Muscle of back (tissue), 13 donors: ENCODE measurements at places on chromosomes 6 and 20. TPM values are rescaled to one million over a fixed set of nuclear protein-coding genes. Genes with fewer than 3 reads are reported as not detected.
A peak's percentile ranks its signal among the peaks of the same experiment; 100 is the strongest.

Gene GPLD1
- 2.9 TPM for polyA plus RNA-seq

DNA sequence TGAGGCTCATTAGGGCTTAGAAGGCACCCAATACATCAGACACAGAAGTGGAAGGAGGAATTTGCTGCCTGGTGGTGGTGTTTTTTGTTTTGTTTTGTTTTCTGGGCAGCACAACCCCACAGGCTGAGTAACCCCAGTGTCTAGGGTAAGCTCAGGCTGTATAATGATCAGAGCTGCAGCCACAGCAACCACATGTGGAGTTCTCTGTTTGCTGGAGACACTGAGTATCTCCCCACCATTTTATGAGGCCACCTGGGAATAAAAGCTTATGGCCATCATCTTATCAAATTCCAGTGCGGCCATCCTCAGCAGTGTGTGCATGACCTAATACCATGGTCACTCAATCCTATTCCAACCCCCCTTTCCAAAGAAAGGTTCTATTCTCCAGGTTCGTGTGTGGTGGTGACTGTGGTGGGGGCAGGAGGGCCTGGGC lies 3.4 kb upstream of the DLL1 start:
- no peak for DNase-seq

DNA sequence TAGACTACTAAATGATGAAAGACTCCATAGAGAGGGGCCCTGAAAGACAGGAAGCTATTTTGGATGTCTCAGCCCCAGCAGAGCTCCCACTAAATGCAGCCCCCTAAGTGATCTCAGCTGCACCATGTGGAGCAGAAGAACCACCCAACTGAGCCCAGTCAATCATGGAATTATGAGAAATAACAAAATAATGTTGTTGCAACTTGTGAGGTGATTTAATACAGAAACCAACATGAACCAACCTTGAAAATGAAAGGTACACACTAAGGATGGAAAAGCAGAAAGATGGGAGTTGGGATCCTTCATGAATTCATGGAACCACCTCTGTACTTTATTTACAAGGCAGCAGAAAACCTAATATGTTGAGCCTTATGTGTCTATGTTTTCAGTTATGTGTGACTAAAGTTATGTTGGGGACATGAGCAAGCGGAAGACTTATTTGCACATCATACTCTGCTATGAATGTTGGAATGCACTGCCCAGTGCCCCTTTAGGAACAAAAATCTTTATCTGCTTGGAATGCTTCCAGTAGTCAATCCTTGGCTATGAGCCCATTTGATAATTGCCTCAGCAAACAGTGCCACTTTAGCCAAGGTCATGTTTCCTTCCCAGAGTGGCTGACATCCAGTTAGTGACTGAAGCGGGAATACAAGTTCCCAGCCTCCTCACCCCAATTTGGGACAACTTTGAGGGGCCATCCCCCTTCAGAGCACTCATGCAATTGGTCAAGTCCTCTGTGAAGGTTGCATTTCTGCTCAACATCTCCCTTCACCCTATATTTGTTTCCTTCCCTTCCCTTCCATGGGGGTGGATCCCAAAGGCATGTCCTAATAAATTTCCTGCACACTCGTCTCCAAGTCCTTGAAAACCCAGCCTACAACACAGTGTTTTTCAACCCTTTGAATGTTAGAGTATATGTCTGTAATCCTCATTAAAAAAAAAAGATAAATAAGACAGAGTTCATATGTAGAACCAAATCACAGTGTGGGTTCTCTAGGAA lies 18.4 kb downstream of the TP53RK start:
- no peak for DNase-seq

Gene TREML2
- 0.33 TPM for polyA plus RNA-seq

- DNase-seq: no peak
These were observed 5.4 kb downstream of the CTNNBL1 start for GRCh38 chr20:37699202-37699601.

Gene NOX3
- not detected for polyA plus RNA-seq

GRCh38 chr6:157272372-157272771 lies 50.9 kb downstream of the TMEM242 start:
- DNase-seq: no peak

- DNase-seq: no peak
These were observed 99.1 kb downstream of the ADGB start for GRCh38 chr6:146697921-146698320.

Gene OPRM1
- polyA plus RNA-seq: not detected

- DNase-seq: no peak
These were observed 4.6 kb upstream of the NKX2-2 start for GRCh38 chr20:21518292-21518991.

Gene PCSK2
- 4.2 TPM for polyA plus RNA-seq

- DNase-seq: no peak
These were observed 40.3 kb downstream of the MAP3K5 start for GRCh38 chr6:136751991-136752390.

Gene SLC17A1
- not detected for polyA plus RNA-seq

GRCh38 chr6:4253604-4254231 lies 118.3 kb upstream of the ECI2 start:
- peak; percentile 79 for DNase-seq

- DNase-seq: no peak
These were observed 168.4 kb downstream of the PHACTR1 start for GRCh38 chr6:12884983-12885382.

GRCh38 chr6:25035512-25036435 lies 100.0 kb upstream of the RIPOR2 start:
- DNase-seq: no peak

GRCh38 chr6:165222315-165223025 lies 86.9 kb downstream of the C6orf118 start:
- DNase-seq: no peak

DNA sequence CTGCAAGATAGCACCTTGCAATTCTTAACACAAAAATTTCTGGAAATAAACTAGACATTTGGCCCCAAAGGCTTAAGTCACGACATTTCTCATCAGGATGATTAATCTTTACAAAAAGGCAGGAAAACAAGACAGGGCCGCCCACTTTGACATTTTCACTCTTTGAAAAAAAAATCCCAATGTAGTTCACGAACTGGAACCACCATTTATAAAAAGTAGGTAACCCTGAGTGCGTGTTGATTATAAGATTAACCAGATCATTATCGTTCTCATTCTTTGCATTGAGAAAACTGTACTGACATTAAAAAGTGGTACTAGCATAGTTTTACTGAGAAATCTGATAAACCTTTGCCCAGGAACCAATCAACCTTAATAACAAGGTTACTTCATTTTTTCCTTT lies 108.8 kb downstream of the HUS1B start:
- no peak for DNase-seq

Gene MRS2
- 26.7 TPM for polyA plus RNA-seq

GRCh38 chr6:155377061-155377460 lies 62.8 kb upstream of the TFB1M start:
- peak; percentile 85 for DNase-seq

Gene TGM3
- polyA plus RNA-seq: 0.15 TPM

- DNase-seq: peak; percentile 63
These were observed 8.6 kb upstream of the BTNL2 start for GRCh38 chr6:32415521-32416019.

GRCh38 chr6:19299129-19299528 lies 538.0 kb upstream of the ID4 start:
- DNase-seq: no peak

Gene GCNT2
- polyA plus RNA-seq: 3.3 TPM

- no peak for DNase-seq
These were observed 12.4 kb upstream of the HMGN3 start for GRCh38 chr6:79246891-79247290.

Gene MBOAT1
- polyA plus RNA-seq: 5.9 TPM

DNA sequence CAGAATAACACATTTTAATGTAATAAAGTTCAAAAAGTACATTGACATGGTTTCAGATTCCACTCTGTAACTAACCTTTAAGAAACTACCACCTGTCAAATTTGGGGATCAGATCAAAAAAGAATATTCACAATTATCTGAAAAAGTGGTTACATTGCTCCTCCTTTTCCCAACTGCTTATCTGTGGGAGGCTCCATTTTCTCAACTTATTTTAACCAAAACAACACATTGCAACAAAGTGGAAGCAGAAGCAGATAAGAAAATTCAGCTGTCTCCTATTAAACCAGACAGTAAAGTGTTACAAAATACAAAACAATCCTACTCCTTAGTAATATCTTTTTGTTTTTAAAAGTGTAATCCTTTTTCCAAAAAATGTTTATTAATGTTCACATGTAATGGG lies 61.4 kb downstream of the PDSS2 start:
- DNase-seq: no peak

- no peak for DNase-seq
These were observed 121.1 kb downstream of the TRIM27 start for GRCh38 chr6:28802417-28803336.

- DNase-seq: no peak
These were observed 867.6 kb upstream of the FLRT3 start for GRCh38 chr20:15205028-15205427.

DNA sequence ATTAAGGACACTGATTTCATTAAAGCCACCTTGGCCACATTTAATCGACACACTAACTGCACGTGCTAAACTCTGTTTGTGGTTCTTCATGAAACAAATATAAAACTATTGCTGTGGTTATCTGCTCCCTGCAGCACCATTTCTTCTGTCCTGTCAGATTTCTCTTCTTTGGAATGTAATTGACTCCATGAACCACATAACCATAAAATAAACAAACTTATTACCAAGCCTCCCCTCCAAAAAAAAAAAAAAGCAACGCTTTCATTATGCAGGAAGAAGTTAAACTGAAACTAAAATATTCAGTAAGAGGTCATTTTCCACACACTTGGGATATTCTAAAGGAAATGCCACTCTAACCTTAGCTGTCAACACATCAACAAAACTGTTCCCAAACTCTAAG lies 319.1 kb upstream of the NT5E start:
- DNase-seq: no peak

Gene EBF4
- 7.6 TPM for polyA plus RNA-seq

- DNase-seq: no peak
These were observed 24.7 kb upstream of the GFOD1 start for GRCh38 chr6:13511913-13512717.

- peak; percentile 66 for DNase-seq
These were observed 23.0 kb upstream of the CD24 start for GRCh38 chr6:106997392-106998158.

Gene PXDC1
- polyA plus RNA-seq: 18.5 TPM

Gene TMEM217
- polyA plus RNA-seq: 1.1 TPM

Gene ARMC12
- polyA plus RNA-seq: 0.99 TPM

DNA sequence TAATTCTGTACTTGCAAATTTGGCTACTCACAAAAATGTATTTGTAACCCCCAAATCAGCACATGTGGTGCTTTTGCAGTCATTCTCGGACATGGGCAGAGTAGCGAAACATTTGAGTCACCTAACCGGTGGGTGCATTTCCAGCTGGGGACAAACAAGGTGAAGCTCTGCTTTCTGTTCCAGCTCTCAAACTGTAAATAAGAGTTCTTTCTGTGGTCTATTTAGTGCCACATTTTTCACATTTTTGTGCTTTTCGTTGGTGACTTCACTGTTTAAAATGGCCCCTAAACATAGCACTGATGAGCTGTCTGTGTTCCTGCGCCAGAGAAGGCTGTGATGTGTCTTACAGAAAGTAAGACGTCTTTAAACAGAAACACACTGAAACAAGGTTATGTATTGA lies 244.5 kb downstream of the CDC5L start:
- DNase-seq: no peak

GRCh38 chr6:99151634-99152346 lies 197.7 kb downstream of the FAXC start:
- DNase-seq: peak; percentile 9

- no peak for DNase-seq
These were observed 79.4 kb downstream of the DACT2 start for GRCh38 chr6:168240160-168240559.

DNA sequence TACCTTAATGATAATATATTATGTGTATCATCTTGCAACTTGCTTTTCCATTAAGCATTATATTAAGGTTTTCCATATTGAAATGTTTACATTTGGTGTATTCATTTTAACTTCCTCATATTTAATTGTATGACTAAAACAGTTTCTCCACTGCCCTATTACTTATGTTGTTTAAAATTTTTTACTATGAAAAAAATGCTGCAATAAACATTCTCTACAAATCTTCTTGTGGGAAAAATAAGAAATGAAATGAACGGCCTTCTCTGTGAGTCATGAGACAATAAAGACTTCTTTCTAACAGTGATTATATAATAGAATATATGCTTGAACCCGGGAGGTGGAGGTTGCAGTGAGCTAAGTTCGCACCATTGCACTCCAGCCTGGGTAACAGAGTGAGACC lies 25.5 kb downstream of the FASTKD5 start:
- DNase-seq: no peak

DNA sequence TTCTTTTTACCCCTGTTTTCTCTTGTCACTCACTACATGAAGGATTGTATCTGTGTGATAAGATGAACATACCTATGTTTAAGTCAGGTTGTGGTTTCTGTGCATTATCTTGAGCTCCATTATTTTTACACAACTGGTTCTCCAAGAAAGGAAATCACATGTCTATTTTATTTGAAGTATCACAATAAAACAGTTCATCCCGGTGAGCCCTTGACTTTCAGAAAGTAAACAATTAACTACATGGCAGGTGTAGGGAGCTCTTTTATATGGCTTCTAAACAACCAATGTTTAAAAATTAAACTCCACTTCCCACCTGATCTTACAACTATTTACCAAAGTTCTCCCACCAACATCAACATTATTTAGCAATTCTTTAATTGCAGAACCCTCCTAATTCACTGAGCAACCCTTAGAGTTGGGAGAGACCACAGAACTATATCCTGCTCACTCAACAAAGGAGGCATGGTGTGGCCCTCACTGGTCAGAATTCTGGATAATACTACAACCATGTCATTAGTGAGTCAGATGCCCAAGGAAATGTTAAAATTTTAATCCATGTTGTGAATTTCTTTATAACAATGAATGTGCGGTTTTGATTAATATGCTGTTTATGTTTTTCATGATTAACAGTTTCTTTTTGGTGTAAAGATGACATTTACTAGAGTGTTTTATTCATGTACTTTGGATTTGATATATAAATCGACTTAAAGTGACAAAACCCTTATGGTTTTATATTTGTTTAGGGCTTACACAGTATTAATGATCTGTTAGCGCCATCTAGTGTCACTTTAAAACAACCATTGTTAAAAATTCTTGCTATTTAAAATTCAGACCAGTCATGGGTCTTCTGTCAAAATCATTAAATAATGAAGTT lies 50.0 kb upstream of the SCGN start:
- peak; percentile 63 for DNase-seq
